Activated T-helper 2 cell treated with anti-CD3 and anti-CD28 coated beads, Interferon-gamma antibody, Interleukin-2, Interleukin-4, amounts not matched to agents 10 μg/mL and 5 μg/mL and 100 μg/mL, durations not matched to agents 14 hours and 24 hours and 36 hours (primary cell): ENCODE measurements at places on chromosomes 7 and 10. TPM values are rescaled to one million over a fixed set of nuclear protein-coding genes. Genes with fewer than 3 reads are reported as not detected.

HMX3 gene
- total RNA-seq, result not detected in 2 replicates

DNA sequence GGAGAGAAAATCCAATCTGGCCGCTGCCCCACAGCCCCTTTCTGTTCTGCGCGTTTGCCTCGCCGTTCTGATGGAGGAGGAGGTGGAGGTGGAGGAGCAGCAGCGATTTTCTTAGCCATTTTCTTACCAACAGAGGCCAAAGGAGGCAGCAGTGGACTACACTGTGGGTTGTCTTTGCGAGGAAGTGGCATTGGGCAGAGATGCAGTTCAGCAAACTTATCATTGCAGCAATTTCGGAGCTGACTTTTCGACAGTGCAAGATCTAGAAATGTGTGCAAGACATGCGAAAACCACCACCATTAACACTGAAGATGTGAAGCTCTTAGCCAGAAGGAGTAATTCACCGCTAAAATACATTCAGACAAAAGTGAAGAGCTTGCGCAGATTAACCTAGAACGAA, 1.9 kb upstream of the ARL4A start:
- peak; percentile 31 for DNase-seq

GRCh38 chr10:13758312-13758711, 171.5 kb downstream of the PRPF18 start:
- no peak for DNase-seq

- no peak for DNase-seq
Measured at GRCh38 chr10:29377333-29377961, 88.6 kb downstream of the LYZL1 start.

DNA sequence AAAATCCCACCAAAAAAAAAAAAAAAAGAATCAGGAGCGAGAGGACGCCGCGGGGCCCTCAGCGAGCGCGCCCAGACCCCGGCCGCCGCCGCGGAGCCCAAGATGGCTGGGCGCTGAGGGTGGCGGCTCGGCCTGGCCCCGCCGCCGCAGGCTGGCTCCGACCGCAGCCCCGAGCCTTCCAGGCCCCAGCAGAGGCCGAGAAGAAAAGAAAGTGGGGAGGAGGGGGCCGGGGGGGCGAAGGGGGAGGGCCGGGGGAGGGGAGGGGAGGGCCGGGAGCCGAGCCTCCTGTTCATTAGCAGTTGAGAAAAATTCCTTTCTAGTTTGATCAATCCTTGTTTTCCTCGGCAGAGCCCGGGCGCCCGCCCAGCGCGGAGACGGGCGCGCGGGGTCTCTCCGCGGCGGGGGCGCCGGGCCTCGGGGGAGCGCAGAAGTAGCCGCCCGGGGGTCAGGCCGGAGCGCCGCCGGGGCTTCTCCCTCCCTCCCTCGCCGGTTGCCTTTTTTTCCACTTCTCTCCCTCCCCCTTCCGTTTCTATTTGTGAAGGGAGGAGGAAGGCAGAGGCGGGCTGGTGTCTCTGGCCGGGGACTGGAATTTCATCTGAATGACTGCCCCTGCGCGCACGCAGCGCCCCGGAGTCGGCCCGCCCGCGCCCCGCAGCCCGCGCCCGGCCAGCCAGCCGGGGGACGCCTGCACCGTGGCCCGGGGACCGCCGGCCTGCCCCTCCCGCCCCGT, 778 bp upstream of the TRIM8 start:
- DNase-seq, result no peak

GRCh38 chr7:123022576-123022975, 27.1 kb upstream of the TAS2R16 start:
- no peak for DNase-seq
